ENCODE measurements at places on chromosomes 5 and 9.
A peak's percentile ranks its signal among the peaks of the same experiment; 100 is the strongest.

DNA sequence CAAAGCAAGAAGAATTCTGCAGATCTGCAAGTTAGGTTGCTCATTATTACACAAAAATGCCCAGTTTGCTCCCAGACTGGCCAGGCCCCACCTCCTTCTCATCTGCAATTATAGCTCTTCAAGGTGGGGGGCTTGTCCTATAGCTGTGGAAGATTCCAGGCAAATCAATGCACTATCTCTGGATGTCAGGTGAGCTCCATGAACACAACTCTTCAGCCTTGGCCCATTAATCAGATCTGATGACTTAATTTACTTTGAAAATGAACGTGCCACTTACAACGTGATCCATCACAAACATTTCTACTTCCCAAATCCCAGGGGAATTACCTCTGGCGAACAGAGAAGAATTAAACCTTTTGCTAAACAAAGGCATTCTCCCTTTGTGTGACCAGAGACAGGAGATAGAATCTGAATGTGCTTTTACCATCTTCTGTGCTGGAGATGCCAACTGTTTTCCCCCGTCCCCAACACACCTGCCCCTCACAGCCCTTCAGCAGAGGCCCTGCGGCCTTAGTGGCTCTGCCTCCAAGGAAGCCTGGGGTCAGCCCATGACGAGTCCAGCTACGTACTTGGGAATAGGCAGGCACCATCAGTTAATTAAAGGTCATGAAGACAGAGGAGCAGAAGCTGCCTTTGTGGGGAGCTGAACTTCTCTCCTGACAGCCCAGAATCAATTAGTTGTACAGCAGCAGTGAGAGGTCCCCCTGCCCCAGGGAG lies 60.5 kb downstream of the SNX18 start:
- DNase-seq, result no peak

GRCh38 chr5:24491490-24491889 lies 153.3 kb downstream of the CDH10 start:
- DNase-seq, result no peak

DNA sequence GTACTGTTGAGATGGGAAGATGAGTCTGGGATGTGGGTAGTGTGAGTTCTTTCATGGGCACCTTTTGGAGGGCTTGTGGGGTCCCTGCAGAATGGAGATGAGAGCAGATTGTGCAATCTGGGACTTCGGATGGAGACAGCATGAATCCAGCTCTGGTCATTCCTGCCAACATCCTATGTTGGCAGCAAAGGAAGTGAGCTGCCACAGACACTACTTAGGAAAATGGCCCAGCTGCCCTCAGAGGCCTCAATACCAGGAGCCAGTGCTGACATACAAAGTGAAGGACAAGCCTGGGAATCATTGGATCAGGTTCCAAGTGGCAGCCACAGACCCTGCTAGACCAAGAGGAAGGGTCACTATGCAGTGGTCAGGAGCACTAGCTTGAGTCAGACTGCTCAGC lies 402.8 kb downstream of the CDK5RAP2 start:
- no peak for DNase-seq

GRCh38 chr5:122237906-122238305 lies 74.1 kb upstream of the SNCAIP start:
- DNase-seq, result no peak

GRCh38 chr5:122424132-122424531 lies 112.1 kb downstream of the SNCAIP start:
- no peak for DNase-seq

- DNase-seq, result no peak
Observed at GRCh38 chr9:114496011-114496410, 9.3 kb downstream of the WHRN start.

DNA sequence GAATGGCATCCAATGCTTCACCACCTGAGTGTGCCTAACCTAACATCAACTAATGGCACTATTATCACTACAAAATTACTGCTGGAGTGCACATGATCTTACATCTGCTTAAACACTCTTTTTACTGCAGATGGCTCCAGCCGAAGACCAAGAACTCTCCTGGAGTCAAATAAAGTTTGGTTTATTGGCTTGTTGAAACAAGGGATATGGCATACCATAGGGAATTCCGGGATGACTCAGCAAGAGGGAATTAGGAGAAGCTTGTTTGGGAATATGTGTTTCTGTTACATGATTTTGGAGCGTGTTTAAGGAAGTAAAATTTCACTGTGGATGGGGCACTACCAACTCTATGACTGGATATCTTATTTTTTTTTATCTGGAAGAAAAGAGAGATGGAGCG lies 872.6 kb downstream of the DTWD2 start:
- no peak for DNase-seq

DNA sequence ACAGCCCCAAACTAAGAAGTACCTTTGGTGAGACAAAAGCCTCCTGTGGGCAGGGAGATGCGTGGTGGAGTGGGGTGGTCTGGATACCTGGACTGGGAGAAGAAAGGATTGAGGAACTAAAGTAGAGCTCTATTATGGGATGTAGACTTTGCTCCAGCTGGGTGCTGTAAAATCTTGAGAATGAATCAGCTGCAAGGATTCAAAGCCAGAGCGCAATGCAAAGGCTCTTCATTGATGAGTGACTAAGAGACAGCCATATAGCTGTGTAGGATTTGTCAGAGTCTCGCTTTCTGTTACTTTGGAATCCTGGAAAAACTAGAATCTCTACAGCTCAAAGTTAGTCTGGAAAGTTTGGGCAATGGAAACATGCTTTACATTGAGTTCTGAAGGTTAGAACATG lies 159.9 kb downstream of the TAF11L14 start:
- no peak for DNase-seq

GRCh38 chr5:41891066-41891707 lies 13.0 kb upstream of the RIMOC1 start:
- DNase-seq, result no peak

DNA sequence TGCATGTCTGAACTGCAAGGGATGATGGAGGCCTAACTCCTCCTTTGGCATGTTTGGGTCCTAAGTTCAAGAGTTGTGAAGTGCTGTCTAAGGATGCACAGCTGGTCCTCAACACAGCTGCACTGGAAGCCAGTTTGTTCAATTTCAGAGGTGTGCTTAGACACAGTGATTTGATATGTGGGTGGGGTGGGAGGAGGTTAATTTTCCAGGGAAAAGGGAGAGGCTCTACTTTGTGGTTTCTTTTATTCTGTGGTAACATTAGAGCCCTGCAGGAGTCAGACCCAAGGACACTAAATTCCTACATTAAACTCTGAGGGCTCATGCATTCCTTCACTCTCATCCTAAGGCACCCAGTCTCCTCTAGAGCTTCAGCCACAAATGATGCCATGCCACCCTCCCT lies 188.4 kb upstream of the MAST4 start:
- DNase-seq, result no peak

GRCh38 chr9:13244181-13244580 lies 35.3 kb downstream of the MPDZ start:
- no peak for DNase-seq

DNA sequence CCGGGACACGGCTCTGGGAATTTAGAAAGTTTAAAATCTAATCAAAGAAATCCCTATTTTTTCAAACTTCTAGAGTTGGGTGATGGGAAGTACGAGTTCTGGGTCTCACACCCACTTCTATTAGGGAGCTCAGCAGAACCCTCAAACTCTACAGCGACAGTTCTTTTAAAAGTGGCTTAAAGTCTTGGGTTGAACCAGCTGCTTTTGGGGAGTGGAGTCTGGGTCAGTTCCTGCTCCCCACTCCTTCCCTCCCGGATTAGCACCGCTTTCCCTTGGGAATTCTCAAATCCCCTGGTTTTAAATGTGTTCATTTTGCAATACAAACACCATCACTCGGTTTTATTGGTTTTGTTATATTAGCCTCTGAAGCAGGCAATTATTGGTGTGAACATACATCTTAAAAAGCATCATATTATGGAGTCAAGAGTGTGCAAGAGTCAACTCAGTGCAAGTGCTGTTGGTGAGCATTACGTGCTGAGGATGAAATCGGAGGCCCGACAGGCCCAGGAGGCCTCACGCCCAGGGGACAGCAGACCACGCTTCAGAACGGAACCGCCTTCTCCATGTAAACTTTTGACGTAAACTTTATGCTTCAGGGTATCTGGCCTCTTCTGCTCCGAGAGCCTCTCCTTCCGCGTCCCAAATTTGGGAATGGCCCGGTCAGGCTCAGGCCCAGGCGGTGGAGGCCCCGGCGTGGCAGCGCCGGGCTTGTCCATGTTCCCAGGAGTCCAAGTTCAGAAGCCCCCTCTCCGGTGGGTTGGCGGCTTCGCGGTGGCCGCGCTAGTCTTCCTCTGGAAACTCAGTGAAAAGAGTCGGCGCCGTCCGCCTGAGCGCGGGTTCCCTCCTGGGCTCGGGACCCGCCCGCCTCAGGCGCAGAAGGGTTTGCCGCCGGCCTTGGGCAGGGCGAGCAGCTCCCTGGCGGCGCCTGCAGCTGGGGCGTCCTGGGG lies 5.3 kb downstream of the IRX4 start:
- DNase-seq, result no peak

GRCh38 chr5:34742061-34742460 lies 85.9 kb downstream of the RAI14 start:
- no peak for DNase-seq

- DNase-seq, result no peak
Observed at GRCh38 chr9:78788101-78788500, 491.2 kb downstream of the PSAT1 start.

- DNase-seq, result no peak
Observed at GRCh38 chr5:149265597-149265996, 6.1 kb upstream of the AFAP1L1 start.

GRCh38 chr9:133351908-133352634 lies 4.1 kb downstream of the RPL7A start:
- peak; percentile 57 for DNase-seq

GRCh38 chr9:72902268-72902667 lies 50.6 kb downstream of the ALDH1A1 start:
- DNase-seq, result no peak

DNA sequence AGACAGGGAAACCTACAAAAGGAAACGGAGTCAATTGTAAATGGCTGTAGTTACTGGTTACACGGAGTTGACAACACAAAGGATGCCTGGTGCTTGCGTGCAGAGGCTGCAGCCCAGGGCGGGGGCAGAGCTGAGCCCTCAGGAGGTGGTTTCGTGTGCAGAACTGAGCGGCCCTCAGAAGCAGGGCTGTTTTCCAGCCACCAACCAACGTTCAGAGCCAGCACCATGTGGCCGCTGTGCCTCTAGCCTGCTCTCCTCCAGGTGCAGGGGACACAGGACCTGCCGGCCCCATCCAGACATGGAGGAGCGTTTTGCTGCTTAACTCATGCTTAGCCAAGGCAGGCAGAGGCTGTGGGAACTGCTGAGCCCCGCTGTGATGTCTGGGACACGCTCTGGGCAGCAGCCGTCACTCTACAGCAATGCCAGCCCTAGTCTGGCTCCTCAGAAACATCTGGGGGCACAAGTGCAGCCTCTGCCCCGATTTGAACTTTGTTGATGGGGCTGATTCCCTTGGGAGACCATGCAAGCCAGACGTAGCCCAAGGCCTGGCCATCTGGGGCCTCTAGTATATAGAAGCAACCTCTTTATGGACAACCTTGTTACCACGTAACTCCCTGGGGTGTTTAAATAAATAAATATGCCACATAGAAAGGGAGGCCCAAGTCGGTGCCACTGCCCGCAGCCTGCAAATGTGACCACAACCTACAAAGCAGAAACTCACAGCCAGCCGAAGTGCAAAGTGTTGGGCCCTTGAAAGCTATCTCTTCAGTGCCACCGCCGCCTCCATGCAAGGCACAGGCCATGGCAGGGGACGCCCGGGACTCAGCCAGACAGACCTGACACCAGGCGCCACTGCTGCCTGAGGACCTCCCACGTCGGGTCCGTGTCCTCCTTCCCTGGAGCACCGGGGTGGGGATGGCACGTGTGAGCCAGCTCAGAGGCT lies 42.1 kb downstream of the NKD2 start:
- no peak for DNase-seq

DNA sequence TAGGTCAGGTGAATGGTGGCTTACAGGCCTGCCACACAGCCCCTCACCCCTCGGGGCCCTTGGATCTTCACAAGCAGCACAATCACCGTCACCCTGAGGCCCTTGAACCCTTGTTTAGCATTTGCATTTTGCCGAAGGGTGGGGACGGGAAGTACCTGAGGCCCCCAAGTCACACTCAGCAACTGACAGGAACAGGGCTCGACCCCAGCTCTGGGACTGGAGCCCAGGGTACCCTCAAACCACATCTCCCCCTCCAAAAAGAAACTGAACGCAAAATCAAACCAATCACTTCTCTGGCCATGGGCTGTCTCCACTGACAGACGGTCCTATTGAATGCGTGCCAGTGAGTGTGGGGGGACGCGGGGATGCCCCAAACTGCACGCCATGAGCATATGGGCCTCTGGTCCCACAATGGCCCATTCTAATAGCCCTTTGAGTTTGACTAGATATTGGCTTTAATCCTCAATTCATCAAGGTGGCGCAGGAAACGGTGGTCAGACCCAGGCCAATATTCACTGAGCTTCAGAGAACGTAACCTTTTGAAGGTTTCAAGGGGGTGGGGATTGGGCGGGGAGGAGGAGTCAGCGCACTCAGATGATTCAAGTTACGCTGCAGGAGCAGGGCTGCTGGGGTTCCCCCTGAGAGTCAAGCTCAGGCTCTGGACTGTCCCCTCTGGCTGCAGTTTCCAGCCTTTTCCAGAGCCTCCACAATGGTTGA lies 176.0 kb downstream of the DAB2IP start:
- DNase-seq, result no peak

Measured in stimulated activated CD4-positive, alpha-beta T cell treated with anti-CD3 and anti-CD28 coated beads, Interleukin-2, amount 100 ng/mL, for 24 hours (primary cell).